Cardiac fibroblast (primary cell): ENCODE measurements at places on chromosomes 1 and 21.

DNA sequence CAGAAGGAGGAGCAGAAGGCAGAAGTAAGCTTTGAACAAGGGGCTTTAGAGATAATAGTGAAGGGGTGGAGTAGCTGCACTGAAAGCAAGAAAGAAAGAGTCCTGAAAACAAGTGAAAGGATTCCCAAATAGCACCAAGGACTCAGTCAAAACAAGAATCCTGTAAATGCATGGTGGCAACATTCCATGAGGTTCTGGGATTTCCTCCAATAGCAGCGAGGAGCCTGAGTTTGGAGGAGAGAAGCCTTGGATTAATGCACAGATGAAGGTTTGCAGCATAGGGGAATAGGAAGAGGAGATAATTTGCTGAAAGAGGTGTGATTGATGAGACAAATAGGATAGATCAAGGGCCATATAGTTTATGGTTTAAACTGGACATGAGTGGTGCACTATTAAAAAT lies 10.9 kb downstream of the KRTAP22-2 start:
- DNase-seq = no peak

- peak; percentile 69 for DNase-seq
Measured at GRCh38 chr1:66350001-66350547, 183.9 kb upstream of the SGIP1 start.

- peak; percentile 35 for DNase-seq
Measured at GRCh38 chr1:227945891-227946623, 1.7 kb downstream of the WNT9A start.

GRCh38 chr1:110424699-110425611 lies 17.5 kb upstream of the LAMTOR5 start:
- peak; percentile 40 for DNase-seq

GRCh38 chr1:198729195-198729863 lies 90.5 kb downstream of the PTPRC start:
- DNase-seq = no peak

GRCh38 chr1:75838079-75838478 lies 41.4 kb downstream of the MSH4 start:
- no peak for DNase-seq

- DNase-seq = peak; percentile 98
Measured at GRCh38 chr1:220733086-220733601, 15.0 kb upstream of the MTARC2 start.

- no peak for DNase-seq
Measured at GRCh38 chr1:83763361-83764095, 235.4 kb downstream of the TTLL7 start.

DNA sequence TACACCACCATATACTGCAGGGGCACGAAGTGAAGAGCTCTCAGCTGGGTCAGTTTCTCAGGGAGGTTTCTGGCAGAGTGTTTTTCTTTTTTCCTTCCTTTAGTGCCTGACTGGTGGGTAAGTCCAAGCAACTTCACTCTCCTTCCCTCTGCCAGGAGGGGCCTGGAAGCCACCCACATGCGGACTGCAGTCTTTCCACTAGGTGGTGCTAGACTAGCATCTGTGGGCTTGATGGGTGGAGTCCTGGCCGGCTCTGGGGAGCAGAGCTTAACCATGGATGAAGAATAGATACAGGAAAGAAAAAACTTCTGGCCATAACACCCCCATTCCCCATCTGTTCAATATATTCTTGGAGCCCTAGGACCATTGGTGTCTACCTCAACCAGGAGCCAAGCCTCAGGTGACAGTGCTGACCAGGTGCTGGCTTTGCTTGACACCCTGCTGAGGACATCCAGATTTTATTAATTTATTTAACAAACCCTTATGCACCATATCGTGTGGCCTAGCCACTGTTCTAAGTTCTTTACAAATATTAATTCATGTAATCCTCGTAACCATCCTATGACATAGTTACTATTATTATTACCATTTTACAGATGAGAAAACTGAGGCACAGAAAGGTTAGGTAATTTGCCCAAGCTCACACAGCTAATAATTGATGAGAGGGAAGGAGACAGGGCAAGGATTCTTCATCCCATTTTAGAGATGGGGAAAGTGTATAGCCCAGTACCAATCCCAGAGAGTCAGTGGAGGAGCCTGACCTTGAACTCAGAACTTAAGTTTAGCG lies 126.7 kb upstream of the CSF3R start:
- DNase-seq = peak; percentile 50

- DNase-seq = no peak
Measured at GRCh38 chr1:230976360-230976759, 2.3 kb downstream of the TTC13 start.

GRCh38 chr1:152228831-152229230 lies 4.8 kb upstream of the HRNR start:
- DNase-seq = no peak

DNA sequence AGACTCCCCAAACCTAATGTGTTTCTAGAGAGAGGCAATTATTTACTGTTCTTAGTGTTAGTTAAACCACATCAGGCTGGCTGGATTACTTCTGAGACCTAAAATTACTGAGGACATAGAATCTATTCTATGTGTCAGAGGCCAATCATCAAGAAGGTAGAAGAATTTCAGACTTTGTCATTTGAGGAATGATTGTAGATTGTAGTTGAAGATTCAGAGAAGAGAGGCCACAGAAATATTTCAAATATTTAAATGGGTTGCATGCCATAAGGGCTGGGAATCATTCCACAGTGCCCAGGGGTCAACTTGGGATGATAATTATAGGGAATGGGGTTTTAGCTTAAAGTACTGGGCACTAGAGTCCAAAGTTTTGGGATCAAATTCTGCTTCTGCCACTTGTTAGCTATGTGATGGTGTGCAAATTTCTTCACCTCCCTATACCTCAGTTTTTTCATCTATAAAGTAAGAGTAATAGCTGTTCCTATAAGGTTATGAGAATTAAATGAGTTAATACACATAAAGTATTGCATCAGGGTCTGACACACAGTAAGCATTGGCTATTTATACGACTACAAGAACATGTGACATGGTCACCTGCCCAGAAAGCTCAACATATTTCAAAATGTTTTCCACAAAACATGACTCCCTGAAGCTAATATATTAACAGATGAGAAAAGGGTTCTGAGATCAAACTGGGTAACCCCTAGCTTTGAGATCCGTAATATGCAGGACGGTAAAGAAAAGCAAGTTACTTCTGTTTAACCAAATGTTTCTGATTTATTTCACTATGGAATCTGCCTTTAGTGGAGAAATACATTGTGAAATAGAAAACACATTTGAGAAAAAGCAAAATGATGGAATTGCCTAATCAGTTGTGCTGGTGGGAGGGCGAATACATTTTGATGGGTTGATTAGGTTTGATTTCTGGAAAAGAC lies 69.7 kb upstream of the SPAG17 start:
- no peak for DNase-seq

- DNase-seq = peak; percentile 33
Measured at GRCh38 chr1:201676197-201676596, 137.3 kb downstream of the NAV1 start.

DNA sequence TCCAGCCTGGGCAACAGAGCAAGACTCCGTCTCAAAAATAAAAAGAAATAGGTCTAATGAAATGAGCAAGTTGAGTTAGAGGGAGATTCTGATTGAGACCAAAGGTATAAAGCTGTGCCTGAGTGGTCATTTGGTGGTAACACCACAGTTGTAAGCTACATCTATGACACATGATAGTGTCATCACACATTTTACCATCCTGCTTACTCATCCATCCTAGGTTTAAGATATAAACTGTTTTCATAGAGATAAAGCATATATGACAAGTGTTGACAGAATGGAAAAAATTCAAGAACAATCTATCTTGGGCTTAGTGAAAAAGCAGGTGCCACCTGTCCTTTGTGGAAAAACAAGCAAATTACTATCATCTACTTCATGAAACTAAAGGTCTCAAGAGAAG lies 7.1 kb upstream of the CFAP141 start:
- DNase-seq = no peak

DNA sequence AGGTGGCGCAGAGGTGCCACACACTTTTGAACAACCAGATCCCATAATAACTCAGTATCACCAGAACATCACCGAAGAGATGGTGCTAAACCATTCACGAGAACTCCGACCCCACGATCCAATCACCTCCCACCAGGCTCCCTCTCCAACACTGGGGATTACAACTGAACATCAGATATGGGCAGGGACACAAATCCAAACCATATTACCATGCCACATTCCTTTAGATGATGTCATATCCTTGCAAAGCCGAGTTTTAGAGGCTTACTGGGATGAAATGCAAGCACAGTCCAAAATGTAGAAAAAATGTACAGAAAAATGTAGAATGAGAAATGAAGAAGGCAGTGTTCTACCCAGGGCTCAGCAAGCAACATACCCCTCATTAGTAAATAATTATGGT lies 64.7 kb downstream of the SGIP1 start:
- DNase-seq = peak; percentile 91

GRCh38 chr1:227429447-227430359 lies 111.4 kb upstream of the CDC42BPA start:
- peak; percentile 63 for DNase-seq

- no peak for DNase-seq
Measured at GRCh38 chr1:233627823-233628222, 13.9 kb downstream of the KCNK1 start.

- DNase-seq = peak; percentile 37
Measured at GRCh38 chr1:17274186-17275170, 25.6 kb downstream of the PADI3 start.

DNA sequence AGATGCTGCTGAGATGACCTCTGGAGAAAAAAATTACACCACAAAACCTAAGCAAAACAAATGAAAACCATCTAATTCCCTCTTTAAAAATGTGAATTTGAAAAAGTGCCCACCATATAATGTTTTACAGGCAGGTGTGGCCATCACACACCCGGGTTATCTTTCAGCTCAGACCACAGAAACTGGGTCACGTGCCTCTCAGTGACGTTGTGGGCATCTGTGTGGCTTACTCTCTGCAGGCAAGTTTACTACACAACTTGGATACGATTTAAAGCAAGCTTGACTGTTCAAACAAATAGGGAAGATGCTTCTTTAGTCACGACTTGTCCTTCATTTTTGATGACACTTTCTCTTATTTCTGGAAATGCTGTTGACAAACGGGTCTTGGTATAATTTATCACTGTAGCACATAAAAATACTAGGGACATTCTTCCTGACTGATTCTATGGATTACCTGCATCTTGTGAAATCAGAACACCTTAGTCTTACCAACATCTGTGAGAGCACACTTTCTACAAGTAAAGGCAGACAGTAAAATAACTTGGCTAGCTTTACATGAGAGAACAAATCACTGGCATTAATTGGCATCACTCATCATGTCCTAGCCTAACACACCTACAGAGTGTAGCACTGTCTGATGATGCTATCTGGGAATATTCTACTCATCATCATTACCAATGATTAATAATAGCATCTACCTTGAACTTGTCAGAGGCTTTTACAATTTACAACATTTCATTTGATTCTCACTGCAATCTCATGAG lies 89.3 kb upstream of the EDEM3 start:
- no peak for DNase-seq
